Osteocyte (in vitro differentiated cells): ENCODE measurements at places on chromosomes 6 and 20. TPM values are rescaled to one million over a fixed set of nuclear protein-coding genes. Genes with fewer than 3 reads are reported as not detected.

GRCh38 chr20:25496968-25497401 is 88.3 kb downstream of the NINL start:
- DNase-seq: no peak
- H3K36me3 ChIP-seq: peaks cover 7% of the 10 kb centered on the region
- H3K4me1 ChIP-seq: no peaks in the 10 kb centered on the region

DNA sequence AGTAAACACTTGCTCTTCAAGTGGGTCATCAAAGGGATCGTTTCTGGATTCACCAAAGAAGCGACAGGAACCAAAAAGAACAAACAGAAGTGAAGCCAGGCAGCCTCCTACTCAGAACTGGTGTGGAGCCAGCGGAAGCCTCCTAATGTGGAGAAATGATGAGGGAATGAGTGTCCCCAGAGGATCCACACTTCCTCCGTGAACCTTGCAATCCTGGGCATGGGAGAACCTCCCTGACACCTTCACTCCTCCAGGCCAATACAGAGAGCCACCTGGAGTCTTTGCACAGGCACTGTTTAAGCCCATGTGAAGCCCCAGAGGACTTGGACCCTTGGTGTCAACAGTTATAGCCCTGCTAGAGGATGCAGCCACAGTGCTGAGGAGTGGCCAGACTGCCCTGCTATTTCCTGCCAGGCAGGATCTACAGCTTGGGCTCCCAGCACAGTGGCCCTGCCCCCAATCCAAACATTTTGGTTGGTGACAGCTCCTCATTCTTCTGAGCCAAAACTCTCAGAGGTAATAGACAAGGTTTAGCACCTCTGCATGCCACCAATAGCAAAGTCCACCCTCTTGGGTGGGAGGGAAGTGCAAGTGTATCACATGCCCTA is 23.2 kb upstream of the SERINC1 start:
- no peak overlapping the region for H3K27ac ChIP-seq
- DNase-seq: no peak
- H3K36me3 ChIP-seq: peaks cover 46% of the 10 kb centered on the region
- H3K27me3 ChIP-seq: no peaks in the 10 kb centered on the region
- peaks cover 11% of the 10 kb centered on the region for H3K4me1 ChIP-seq

DNA sequence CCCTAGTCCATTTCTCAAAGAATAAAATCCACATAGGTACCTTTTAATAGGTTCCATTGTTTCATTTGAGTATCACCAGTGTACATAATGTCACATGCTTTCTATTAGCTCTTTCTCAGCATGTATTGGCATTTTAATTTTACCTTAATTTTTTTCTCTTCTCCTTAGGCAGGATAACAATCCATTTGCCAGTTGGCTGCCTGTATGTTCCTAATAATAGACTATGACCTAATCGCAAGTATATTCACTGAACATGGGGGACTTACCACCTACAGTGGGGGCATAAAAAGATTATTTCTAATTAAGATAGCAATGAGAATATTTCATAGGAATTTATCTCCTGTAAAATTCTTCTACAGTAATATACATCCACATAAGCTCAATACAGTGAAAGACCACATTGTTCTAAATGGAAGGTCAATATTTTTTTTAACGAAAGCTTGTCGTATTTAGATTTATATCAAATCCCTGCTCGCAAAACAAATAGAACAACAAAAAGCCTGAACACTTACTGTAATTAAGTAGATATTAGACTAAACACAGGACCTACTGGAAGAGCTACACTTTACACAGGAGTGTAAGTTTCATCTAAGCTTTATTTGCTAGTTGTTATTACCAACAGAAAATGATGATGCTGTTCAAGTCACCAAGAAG is 76.4 kb downstream of the OGFRL1 start:
- H3K36me3 ChIP-seq: peaks cover 19% of the 10 kb centered on the region
- H3K4me3 ChIP-seq: no peak overlapping the region
- no peaks in the 10 kb centered on the region for H3K27me3 ChIP-seq
- peaks cover 13% of the 10 kb centered on the region for H3K4me1 ChIP-seq
- DNase-seq: no peak

Gene FAXC
- 2.5 and 3.1 TPM in 2 replicates for total RNA-seq
